Mammary epithelial cell (primary cell): ENCODE measurements at places on chromosomes 16 and 17.

GRCh38 chr17:72024457-72024856 is 96.4 kb upstream of the SOX9 start:
- no peak for DNase-seq

GRCh38 chr17:45200701-45201100 is 21.0 kb upstream of the FMNL1 start:
- no peak for DNase-seq

- DNase-seq: no peak
Observed at GRCh38 chr17:20084621-20085282, 75.6 kb downstream of the SPECC1 start.

DNA sequence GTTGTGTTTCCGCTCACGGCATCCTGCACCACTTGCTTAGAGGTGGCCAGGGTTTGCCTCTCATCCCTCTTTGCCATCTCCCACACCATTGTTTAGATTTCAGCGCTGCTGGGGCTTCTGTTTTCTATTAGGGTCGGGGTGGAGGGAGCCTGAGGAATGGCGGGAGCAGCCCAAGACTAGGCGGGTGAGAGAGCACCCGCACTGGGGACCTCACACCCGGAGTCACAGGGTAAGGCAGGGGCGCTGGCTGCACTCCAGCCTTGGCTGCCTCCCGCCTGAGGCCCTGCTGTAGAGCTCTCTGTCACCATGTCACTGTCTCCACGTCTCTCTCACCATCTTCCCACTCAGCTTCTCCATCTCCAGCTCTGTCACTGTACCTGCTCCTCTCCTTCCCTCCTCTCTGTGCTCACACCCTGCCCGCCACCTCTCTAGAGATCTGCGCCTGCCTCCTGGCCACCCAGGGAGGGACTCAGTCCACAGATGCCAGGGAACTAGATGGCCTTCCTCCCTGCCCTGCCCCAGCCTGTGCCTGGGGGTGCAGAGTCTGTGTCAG is 32.8 kb upstream of the ABCC3 start:
- no peak for DNase-seq

DNA sequence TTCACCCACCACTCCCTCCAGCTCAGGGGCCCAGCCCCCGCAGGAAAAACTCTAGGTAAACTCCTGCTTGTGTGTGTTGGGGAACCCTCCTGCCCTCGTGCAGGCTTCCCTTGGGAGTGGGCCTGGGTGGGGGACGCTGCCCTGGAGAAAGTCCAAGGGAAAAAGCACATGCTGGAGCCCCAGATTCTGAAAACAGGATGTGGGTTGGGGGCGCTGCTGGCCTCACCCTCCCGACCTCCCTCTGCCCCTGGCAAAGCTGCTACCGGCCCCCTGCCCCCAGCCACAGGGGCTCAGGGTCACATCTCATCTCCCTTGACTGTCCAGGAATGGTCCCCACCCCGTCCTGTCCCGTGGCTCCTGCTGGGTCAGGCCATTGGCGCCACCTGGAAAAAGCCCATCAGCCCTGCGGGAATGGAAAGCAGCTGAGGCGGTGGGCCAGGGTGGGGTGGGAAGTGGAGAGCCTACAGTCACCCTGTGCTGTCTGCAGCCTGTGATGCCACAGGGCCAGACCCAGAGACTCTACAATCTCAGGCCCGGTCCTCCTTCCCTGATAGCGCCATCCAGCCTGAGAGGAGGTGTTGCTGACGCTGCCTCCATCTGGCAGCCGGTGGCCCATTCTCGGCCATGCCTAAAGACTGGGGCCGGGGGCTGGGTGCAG is 2.5 kb upstream of the GJD3 start:
- no peak for DNase-seq

GRCh38 chr17:50130559-50131305 is 772 bp upstream of the SAMD14 start:
- DNase-seq: no peak

- DNase-seq: no peak
Observed at GRCh38 chr16:50887500-50888298, 145.8 kb downstream of the CYLD start.

- no peak for DNase-seq
Observed at GRCh38 chr17:55830699-55831471, 80.0 kb downstream of the PCTP start.

- no peak for DNase-seq
Observed at GRCh38 chr16:66926171-66926947, 1.0 kb upstream of the RRAD start.

DNA sequence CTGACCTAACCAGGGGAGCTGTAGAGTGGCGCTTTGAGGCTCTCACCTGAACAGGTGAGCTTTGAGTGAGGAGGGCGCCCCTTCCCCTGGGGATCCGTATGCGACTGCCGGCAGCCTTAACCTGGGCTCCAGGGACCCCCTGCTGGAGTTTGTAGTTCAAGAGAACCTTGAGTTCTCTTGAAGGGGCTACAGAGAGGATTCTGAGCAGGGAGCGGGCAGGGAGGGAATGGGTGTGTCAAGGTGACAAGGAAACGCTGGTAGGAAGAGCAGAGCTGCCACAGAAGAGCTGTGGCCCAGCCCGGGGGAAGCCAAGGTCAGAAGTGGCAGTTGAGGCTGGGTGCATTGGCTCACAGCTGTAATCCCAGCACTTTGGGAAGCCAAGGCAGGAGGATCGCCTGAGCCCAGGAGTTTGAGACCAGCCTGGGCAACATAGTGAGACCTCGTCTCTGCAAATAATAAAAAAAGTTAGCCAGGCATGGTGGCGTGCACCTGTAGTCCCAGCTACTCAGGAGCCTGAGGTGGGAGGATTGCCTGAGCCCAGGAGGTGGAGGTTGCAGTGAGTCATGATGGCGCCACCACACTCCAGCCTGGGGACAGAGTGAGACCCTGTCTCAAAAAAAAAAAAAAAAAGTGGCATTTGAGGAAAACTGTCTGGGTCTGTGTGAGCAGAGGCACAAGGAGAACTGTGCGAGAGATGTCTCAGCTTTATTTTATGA is 1.2 kb downstream of the LLGL2 start:
- no peak for DNase-seq

GRCh38 chr17:2084036-2084765 is 29.3 kb downstream of the HIC1 start:
- peak; percentile 36 for DNase-seq

DNA sequence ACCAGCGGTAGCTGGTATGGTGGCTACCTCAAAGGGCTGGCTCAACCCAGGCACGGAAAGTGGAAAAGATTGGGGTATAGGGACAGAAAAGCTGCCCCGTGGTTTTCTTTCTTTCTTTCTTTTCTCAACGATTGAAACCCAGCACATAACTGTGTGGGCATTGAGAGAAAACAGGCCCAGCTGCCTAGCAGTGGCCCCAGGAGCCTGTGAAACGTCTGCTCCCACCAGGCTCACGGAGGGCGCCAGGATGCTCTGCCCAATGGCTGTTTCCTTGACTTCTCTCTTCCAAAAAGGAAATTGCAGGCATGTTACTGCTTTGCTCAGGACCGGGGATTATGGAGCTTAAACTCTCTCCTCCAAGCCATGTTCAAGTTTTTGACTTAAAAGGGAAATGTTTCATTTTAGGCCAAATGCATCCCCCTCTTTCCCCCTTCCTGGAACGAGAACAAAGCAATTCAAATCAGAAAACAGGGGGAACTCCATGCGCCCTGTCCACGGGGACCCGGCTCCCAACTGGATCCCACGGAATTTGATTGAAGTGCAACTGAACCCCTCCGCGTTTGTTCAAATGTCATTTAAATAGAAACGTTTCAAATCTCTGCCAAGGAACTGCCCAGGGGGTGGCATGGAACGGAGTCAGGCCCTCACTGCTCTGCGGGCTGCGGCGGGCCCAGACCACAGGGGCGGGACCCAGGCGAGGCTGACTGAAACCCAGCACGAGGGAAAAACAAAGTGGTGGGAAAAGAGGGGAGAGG is 133.5 kb downstream of the RGS9 start:
- no peak for DNase-seq

DNA sequence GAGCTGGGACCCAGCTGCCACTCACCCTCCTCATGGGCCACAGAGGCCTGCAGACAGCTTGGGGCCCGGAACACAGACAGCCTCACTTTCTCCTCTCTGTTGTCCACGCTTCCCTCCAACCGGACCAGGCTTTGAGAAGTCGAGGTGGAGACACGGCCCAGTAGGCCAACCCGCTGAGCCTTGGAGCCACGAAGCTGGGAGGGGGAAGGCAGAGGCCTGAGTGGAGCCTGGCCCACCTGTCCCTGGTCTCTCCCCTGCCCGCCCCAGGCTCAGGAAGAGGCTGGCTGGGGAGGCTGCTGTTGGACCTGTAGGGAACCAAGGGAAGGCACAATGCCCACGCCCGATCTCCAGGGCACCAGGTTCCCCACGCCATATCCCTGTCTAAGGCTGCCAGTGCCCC is 48.1 kb downstream of the RMI2 start:
- no peak for DNase-seq

GRCh38 chr17:51015145-51015558 is 105.5 kb downstream of the SPAG9 start:
- DNase-seq: no peak

DNA sequence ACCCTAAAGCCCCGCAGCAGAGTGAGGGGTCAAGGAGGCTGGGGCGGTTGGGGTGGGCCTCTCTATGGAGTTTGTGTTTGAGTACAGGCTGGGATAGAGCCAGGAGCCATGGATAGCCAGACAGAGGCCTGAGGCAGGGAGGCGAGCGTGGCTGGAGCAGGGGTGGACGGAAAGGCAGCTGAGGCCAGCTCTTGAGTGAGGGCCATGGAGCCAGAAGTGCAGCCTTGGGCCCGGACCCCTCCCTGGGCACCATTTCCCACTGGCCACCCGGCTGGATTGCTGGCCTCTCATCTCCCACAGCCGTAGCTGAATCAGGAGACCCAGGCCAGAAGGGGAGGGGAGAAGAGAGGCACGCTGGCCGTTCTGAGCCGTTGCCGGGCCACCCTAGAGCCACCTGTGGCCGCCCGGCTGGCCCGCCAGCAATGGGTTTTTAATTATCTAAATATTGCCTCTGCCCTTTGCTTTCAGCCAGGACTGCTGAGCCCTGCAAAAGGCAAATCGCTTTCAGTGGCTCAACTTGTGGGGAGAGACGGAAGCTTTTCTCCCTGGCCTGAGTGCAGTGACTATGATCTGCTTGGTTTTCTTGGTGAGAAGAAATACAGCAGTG is 75.2 kb upstream of the GSE1 start:
- no peak for DNase-seq

- DNase-seq: peak; percentile 89
Observed at GRCh38 chr17:4948166-4948930, at the start of gene PFN1. Gene PFN1, minus strand, starts transcription at chr17:4948530. Its CDS starts 136 bp downstream, at chr17:4948394.

GRCh38 chr16:24909856-24910255 is 64.1 kb downstream of the SLC5A11 start:
- DNase-seq: no peak

- no peak for DNase-seq
Observed at GRCh38 chr16:87834668-87835473, 34.4 kb downstream of the SLC7A5 start.

DNA sequence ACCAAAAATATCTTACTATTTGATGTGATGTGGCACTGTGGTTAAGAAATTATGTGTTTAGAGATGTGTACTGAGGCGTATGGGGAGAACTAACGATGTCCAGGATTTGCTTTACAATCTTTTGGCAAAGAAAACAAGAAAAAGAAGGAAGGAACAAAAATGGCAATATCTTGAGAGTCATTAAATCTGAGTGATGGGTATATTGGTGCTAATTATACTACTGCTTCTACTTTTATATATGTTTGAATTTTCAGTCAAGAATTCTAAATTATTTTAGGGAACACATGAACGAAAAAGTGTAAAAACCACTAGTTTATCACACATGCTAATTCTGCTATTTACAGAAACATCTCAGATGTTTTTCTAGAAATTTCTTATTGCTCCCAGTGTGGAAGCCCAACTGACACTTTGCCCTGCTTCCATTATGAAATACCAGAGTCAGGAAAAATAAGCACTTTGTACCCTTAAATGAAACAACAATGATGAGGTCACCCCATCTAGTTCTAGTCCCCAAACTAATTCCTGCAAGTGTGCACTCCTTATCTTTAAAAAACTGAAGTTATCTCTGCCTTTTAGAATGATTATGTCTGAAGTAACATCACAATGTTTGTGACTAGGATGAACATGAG is 18.8 kb downstream of the TAT start:
- no peak for DNase-seq

- no peak for DNase-seq
Observed at GRCh38 chr16:87344931-87345631, 27.9 kb upstream of the C16orf95 start.

GRCh38 chr16:9849697-9850245 is 332.5 kb downstream of the GRIN2A start:
- no peak for DNase-seq

GRCh38 chr17:34203018-34203638 is 52.0 kb upstream of the CCL2 start:
- DNase-seq: no peak

- DNase-seq: no peak
Observed at GRCh38 chr16:13892301-13892700, 27.7 kb upstream of the ERCC4 start.

GRCh38 chr16:9114112-9114511 is 22.7 kb downstream of the HAPSTR1 start:
- no peak for DNase-seq

GRCh38 chr17:76497979-76498875 is 3.0 kb downstream of the RHBDF2 start:
- peak; percentile 93 for DNase-seq

DNA sequence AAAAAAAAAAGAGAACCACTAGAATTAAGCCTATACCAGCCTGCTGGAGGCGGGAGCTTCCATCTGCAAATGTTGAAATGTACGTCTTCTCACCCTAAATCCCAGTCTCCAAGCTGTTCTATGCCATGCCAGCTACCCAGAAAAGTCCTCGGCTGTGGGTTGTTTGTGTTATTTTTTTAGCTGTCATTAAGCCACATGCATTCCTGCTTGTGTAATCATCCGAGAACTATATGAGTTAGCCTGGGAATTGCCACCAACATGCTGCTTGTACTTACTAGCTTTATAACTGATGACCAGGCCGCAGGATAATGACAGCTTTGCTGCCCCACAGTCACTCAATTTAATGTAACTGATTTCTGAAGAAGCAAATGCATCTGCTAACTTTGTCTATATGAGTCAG is 313.9 kb upstream of the SALL1 start:
- DNase-seq: peak; percentile 3

DNA sequence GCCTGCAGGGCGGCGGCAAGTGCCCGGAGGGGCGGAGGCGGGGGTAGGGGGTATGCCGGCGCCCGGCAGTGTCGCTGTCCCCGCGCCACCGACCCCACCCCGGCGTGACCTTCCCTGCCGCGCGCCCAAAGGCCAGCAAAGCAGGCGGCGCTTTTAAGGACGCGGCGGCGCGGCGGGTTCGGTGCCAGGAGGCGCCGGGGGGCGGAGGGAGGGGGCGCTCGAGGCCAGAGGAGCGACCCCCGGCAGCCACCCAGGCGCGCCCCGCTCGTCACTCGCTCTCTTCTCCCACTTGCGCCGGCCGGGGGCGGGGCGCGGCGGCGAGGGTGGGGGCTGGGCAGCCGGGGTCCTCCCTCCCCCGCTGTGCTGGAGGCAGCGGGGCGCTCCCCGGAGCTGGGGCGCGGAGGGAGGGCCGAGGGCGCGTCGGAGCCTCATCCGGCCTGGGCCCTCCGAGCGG is 8.6 kb upstream of the BAHCC1 start:
- DNase-seq: no peak

DNA sequence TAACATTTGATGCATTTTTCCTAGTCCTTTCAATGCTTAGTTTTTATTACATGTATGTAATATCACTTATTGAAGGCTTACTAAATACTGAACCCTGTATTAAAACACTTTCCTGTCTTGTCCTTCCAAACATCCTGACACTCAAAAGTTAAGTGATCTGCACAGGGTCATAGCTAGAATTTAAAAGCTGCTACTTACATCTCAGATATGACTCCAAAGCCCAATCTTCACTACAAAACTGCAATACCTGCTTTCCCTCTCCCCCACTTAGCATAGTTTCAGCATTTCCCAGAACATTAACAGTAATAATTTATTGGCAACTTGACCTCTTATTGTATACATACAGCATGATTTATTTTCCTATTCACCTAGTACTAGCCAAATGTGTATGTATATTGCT is 4.3 kb upstream of the TRIM37 start:
- no peak for DNase-seq
